ENCODE measurements at places on chromosomes 7 and 10.

DNA sequence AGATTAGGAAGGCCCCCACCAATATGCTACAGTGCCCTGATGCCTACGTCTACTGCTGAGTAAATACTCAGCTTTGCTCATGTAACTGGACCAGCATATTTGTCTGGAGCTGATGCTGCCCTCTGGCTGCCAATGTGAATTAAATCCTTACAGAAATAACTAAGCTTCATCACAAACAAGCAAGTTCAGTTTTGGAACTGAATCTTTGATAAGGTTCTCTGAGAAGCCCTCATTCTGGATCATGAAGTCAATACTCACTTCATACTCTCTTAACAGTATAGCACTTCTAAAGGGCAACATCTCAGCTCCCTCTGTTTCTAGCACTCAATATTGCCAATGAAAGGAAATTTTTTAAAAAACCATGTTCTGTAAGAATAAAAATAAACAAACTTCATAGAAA, 246.7 kb downstream of the ETV1 start:
- DNase-seq, result no peak

DNA sequence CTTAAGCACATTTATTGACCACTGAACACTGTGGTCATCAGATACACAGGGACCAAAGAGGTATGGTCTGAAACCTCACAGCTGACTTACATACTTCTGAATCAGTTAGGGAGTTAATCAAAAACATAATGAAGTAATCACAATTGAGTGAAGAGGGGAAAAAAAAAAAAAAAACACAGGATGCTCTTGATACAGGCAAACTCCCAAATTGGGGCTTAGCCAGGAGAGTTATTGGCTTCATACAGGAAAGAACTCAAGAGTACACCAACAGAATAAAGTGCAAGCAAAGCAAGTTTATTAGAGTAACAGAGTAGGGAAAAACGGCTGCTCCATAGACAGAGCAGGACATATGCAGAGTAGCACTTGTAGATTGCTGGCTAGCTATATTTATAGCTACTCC, 917.0 kb downstream of the CNTNAP2 start:
- no peak for DNase-seq

- no peak for DNase-seq
Measured at GRCh38 chr7:21996641-21997040, 50.9 kb upstream of the CDCA7L start.

DNA sequence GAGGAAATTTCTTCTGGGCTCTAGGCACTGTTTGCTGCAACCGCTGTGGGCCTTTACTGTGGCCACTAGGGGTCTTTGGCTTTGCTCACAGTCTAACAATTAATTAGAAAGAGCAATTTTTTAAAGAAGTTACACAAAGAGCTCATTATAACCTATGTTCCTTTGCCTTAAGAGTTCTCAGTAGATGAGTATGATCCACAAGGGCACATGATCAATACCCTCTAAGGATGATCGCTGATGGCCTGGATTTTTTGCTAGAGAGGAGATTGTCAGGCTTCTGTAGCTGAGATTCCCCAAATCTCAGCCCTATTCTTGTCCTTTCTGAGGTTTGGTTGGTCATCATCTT, 80.8 kb upstream of the RHOBTB1 start:
- DNase-seq, result no peak

DNA sequence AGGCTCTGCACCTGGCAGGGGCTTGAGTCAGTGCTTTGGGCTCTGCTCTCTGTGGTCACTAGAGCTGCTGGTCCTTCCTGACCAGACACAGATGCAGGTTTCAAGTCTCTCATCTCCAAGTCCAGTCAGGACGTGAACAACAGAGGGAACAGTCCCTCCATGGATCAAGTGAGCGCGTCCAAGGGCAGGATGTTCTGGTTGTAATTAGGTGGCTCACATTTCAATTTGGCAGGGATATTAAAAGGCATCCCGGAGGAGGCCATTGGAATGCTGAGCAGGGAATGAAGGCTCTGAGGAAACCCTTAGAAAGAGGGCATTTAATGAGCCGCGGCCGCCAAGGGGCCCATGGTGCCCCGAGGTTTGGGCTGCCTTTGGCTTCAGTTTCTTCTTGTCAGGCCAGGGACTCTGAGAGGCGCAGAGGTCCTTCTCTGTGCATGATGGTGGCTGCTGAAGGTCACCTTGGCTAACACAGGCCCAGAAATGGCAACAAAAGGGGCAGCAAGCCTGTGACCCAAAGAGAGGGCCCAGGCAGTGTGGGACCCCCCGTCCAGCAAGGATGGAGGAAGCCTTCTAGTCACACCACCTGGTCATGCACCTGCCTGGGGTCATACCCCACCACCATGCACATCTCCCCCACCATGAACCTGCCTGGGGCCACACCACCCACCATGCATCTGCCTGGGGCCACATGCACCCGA, 30.7 kb upstream of the INPP5A start:
- DNase-seq, result no peak

DNA sequence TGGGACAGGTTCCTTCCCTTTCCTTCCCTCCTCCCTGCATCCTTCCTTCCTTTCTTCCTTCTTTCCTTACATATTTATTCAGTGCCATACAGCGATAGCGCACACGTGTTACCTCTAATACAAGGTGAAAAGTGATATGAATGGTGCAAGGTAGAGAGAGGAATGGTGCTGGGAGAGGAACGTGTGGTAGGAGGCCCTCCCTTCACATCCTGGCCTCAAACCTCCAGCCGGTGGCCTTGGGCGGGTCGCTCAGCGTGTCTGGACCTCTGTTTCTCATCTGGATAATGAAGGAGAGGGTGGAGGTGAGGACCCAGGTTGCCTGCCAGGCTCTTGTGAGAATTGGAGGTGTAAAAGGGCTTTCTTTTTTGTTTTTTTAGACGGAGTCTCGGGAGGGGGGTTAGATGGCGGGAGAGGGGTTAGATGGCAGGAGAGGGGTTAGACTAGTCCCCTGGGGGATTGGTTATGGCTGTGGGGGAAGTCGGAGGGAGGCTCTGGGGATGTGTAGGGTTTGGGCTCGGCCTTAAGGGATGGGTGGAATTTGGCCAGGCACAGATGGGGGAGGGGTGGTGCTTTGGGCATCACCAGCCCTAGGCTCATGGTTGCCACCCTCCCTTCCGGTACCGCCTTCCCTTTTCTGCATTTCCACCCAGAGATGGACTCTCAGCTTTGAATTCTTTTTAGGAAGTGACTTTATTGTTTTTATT, 14.9 kb downstream of the CHST3 start:
- no peak for DNase-seq

GRCh38 chr10:36670621-36671402, 454.6 kb upstream of the ANKRD30A start:
- DNase-seq, result no peak
